Head of caudate nucleus (tissue), 42 donors: ENCODE measurements at places on chromosomes 4 and X.

GRCh38 chrX:118250445-118250844, 95.5 kb upstream of the WDR44 start:
- no peak for DNase-seq

GRCh38 chr4:147943159-147943638, 211.3 kb downstream of the ARHGAP10 start:
- no peak for DNase-seq

DNA sequence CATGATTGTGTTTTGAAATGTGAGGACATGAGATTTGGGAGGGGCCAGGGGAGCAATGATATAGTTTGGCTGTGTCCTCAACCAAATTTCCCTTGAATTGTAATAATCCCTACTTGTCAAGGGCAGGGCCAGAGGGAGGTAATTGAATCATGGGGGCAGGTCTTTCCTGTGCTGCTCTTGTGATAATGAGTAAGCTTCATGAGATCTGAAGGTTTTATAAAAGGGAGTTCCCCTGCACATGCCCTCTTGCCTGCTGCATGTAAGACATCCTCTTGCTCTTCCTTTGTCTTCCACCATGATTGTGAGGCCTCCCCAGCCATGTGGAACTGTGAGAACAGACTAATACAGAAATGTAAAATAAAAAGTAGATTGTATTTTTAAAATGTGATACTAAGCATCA, 1294.9 kb downstream of the ADGRL3 start:
- DNase-seq, result no peak

- DNase-seq, result peak; percentile 66
These were observed at the start of the genes SATL1 and ZNF711 for GRCh38 chrX:85243761-85244449. Gene SATL1 (minus strand): TSS chrX:85243779. CDS start chrX:85108968, 134,811 bp downstream. Gene ZNF711 (plus strand): TSS chrX:85243991. CDS start chrX:85247573, 3,582 bp downstream.

DNA sequence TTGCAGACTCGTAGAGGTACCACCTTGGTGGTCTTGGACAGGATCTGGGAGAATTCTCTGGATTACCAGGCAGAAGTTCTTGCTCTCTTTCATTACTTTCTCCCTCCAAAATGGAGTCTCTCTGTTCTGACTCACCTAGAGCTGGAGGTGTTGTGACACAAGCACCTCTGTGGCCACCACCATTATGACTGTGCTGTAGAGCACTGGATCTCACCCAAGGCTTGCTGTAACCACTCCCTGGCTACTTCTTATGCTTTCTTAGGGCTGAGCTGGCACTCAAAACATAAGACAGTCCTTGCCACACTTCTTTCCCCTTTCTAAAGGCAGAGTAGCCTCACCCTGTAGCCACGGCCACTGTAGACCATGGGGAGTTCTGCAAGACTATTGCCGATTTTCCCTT, 296.6 kb upstream of the DIPK2B start:
- no peak for DNase-seq

DNA sequence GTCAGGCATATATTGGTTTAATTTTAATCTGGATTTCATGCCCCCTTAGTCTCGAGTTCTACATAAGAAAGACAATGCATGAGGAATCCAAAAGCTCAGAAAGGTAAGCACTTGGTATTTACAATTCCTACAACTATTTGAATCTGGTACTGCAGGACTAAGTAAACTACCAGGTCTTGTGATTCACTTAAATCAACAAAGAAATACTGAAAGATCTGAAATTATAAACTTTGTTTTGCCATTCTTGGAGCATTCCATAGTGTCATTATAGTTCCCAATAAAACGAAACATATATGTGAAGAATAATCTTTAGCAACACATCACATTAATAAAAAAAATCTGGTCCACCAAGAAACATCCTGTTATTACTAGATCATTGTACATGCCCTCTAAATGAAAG, 482.3 kb downstream of the ANKRD50 start:
- DNase-seq, result no peak

DNA sequence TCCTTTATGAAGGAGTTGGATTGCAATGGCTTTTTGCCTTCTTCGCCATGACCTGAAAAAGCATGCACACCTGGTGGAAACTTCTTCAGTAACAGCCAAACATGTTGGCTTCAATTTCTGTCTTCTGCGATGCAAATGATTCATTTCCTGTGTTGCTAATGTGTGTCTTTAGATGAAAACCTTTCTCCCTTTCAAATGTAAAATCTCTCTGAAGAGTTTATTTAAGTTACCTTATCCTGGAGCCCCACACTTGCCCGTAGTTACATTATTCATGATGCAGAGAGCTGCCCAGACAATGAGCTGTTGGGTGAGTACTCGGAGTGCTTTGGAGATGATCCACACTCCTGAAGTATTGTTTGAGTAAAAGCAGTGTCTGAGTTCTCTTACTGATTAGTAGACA, 1100.9 kb downstream of the RPA4 start:
- no peak for DNase-seq

DNA sequence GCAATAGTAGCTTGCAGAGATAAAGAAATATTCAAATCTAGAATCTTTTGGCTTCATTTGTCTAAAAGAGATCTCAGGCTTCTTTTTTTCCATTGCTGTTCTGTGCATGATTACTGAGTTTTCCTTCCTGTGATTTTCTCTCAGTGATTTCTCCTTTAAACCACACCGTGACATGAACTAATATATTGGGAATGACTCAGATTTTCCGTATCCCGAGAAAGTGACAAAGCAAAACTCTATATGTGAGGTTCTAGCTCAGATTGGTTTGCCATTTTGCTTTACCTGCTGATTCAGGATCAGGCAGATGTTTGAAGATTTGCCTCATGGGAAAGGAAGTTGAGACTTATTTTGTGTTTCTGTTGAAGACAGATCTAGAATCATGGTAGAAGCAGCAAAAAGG, 59.4 kb downstream of the MTHFD2L start:
- no peak for DNase-seq

DNA sequence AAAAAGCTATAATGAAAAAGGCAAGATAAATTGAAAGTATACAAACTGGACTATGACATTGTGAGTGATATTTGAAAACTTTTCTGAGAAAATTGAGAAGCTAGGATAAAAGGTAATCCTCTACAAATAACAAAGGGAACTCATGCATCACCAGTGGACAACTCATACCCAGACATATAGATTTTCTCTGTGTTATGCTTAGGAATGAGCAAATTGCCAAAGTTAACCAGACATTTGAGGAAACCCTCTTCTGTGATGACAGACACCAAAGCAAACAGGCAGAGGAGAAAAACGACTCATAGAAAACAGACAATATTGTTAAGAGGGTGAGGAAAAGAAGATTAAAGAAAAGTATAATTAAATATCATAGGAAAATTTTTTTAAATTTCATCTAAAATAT, 186.5 kb downstream of the MAB21L2 start:
- no peak for DNase-seq

- DNase-seq, result no peak
These were observed 228.5 kb downstream of the PTTG2 start for GRCh38 chr4:38188631-38189101.

DNA sequence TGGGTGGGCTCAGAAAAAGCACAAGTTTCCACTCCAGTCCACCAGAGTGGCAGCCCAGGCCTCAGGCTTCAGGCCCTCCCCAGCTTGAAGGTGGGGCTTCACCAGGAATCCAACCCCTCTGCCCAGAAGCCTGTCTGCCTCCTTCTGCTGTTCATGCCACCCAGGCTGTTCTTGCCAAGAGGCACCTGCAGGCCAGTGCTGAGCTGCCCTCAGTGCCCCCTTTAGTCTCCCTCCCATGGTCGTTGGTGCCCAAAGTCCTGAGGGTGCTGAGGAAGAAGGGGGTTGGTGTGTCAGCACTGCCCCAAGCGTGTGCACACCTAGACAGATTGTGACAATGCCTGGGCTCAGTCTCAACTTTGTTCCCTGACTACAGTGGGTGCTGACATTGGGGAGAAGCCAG, 475.3 kb downstream of the EPHA5 start:
- DNase-seq, result no peak
